ENCODE measurements at places on chromosomes 16 and 17.

GRCh38 chr16:17382949-17383863 is 87.6 kb downstream of the XYLT1 start:
- no peak for DNase-seq

GRCh38 chr17:57294629-57295501 is 38.5 kb downstream of the MSI2 start:
- DNase-seq = no peak

- no peak for DNase-seq
Observed at GRCh38 chr17:33803686-33804085, 451.4 kb upstream of the CCL2 start.

DNA sequence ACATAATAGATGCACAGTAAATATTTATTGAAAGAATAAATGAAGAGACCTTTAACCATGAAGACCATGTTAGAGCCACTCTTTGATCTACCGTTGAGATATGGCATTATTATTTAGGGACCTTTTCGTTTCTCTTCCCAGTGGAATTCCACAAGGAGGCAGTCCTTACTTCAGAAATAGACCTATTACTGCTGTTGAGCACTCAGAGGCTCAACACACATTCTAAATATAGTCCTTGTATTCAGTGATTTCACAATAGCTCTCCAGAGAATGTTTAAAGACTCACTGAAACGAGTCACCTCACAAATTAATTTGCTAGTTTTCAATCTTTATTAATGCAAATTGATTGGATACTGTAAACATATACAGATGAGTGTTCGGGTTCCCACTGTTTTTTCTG is 603.8 kb downstream of the CDH8 start:
- DNase-seq = peak; percentile 13

DNA sequence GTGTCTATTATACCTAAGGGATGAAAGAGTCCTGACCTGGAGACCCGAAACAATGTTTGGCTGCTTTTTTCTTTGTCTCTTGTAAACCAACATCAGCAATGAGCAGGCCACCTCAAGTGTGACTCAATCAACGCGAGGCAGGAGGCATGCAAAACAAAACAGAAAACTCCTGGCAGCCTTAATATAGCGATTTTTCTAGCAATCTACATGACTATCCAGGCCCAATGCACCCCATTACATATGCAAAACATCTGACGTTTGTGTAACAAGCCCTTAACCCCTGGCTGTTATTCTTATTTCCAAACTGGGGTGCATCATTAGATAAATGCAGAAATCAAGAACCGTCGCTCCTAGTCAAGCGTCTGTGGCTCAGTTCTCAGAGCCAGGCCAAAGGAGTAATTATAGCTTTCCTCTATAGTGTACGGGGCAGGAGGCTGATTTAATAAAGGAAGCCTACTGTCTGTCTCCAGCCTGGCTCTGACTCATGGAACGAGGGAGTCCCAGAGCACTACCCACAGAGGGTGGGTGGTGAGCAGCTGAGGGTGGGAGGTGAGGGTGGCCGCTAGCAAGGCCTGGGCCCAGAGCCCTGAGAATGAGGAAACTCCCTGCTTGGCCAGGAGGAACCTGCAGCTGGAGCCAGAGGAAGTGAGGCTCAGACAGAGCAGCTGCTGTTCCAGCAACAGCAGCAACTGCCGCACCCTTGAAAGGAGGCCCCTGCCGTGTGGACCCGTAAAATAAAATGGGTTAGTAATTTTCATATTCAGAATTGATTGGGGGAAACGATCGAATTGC is 43.9 kb downstream of the CHD9 start:
- DNase-seq = peak; percentile 95

DNA sequence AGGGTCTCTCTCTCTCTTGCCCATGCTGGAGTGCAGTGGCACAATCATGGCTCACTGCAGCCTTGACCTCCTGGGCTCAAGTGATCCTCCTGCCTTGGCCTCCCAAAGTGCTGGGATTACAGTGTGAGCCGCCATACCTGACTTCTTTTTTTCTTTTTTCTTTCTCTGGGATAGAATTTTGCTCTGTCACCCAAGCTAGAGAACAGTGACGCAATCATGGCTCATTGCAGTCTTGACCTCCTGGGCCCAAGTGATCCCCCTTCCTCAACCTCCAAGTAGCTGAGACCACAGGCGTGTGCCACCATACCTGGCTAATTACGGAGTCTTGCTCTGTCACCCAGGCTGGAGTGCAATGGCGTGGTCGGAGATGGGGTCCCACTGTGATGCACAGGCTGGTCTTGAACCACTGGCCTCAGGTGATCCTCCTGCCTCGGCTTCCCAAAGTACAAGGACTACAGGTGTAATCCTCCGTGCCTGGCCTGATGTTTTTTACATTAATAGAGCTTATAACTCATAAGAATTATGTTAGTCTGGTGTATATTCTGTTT is 76.5 kb downstream of the BCAS3 start:
- DNase-seq = no peak

GRCh38 chr16:85462714-85463611 is 150.2 kb upstream of the GSE1 start:
- DNase-seq = no peak

DNA sequence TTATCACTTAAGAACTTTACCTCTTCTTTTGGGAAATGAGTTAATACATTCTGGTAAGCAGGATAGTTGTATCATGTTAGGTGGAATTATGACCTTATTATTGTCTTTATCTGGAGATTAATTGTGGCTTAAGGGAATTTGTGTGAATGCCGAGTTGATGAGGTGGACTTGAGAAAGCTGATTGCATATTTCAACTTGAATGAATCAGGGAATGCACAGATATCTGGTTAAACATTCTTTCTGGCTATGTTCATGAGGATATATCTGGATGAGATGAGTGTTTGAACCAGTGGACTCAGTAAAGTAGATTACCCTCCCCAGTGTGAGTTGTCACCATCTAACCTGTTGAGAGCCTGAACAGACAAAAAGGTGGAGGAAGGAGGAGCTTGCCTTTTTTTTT is 326.1 kb upstream of the GOT2 start:
- DNase-seq = peak; percentile 91

DNA sequence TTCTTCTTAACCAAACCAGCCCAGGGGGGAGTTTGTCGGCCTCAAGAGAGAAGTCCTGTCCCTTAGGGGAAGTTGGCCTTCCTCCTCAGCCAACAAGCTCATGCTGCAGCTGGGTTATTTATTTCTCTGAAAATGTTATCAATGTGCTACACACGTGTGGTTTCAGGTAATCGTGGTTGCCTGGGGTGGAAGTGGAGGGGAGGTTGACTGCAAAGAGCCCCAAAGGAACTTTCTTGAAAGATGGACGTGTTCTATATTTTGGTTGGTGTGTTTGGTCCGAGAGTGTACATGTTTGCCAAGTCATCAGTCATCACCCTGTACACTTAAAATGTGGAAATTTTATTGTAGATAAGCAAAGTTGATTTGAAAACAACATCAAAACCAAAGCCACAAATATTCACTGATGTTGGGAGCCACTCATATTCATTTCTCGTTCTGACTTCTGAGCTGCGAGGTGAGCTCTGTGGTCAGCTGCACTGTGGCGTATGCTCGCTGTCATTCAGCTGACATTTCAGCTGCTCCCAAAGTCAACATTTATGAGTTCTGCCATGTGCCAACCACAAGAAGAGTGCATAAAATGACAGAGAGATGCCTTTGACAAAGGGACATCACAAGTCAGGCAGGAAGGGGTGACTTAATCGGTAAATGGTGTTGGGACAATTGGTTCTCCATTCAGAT is 26.5 kb upstream of the ADGRG1 start:
- DNase-seq = no peak

- no peak for DNase-seq
Observed at GRCh38 chr16:65038100-65038499, 83.8 kb downstream of the CDH11 start.

DNA sequence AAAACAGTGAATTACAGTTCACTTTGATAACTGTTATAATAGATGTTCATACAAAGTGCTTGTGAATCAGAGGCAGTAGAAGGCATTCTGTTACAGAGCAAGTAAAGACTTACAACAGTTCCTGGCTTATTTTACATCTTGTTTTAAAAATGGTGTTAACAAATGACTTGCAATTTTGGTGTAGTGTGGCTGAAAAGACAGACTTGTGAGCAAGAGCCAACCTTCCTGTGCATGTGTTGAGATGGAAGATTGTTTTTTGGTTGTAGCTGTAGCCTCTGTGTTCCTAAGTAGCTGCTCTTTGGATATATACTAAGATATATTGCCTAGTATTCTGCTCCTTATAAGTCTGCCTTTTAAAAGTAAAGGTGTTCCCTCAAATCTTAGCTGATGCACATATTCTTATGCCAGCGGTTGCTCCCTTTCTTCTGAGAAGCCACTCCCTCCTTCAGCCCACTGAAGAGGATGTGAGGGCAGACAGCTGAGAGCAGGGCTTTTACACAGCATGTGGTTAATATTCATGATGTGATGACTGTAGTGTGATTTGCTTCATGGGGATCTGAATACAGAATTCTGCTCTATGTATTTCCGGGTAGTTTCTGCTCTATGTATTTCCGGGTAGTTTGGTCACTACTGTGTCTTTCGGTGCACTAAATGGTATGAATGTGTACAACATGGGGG is 182.3 kb downstream of the PHKB start:
- DNase-seq = peak; percentile 29

DNA sequence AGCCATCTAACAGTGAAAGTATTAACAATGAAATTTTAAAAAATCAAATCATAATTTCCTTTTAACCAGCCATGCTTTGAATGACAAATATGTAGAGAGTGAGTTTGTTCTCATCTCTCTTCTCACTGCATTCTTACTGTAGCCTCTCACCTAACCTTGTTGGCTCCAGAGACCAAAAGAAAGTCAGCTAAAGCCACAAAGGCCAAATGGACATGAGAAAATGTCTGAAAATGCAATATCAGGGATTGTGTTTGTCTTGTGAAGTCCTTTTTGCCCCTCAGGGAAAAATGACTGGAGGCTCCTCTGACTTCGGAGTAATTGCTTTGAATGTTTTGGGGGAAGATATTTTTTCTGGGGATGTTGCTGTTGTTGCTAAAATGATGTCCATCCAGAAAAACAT is 166.3 kb downstream of the SLC39A11 start:
- no peak for DNase-seq

DNA sequence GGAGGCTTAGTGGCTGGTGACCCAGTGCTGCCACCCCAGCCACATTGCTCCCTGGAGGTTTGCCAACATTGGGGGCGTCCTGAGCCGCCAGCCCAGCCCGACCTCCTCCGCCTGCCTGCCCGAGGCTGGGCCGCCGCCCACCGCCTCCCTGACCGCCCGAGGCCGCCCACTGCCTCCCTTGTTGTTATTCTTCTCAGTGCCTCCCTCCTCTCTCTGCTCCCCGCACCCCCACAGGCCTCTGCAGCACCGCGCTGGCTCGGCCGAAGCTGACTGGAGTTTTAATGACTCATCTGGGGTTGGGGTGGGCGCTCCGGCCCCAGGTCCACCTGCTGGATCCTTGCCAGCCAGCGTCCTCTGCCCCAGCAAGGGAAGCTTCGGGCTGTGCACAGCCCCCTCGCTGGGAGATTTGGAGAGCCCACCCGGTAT is 102.5 kb downstream of the RBFOX3 start:
- DNase-seq = no peak

GRCh38 chr17:1762901-1763898 is 1.3 kb downstream of the SERPINF1 start:
- DNase-seq = peak; percentile 90

- no peak for DNase-seq
Observed at GRCh38 chr17:17590883-17591354, 589 bp downstream of the PEMT start.

- DNase-seq = peak; percentile 24
Observed at GRCh38 chr17:73278465-73279453, 17.1 kb upstream of the CPSF4L start.

GRCh38 chr17:15981208-15981607 is 18.3 kb downstream of the ZSWIM7 start:
- DNase-seq = no peak

- peak; percentile 94 for DNase-seq
Observed at GRCh38 chr17:3594051-3594800, 15.0 kb downstream of the TRPV1 start.

GRCh38 chr17:9702482-9702881 is 57.2 kb downstream of the USP43 start:
- DNase-seq = no peak

- no peak for DNase-seq
Observed at GRCh38 chr16:88705801-88706228, 393 bp downstream of the RNF166 start.

DNA sequence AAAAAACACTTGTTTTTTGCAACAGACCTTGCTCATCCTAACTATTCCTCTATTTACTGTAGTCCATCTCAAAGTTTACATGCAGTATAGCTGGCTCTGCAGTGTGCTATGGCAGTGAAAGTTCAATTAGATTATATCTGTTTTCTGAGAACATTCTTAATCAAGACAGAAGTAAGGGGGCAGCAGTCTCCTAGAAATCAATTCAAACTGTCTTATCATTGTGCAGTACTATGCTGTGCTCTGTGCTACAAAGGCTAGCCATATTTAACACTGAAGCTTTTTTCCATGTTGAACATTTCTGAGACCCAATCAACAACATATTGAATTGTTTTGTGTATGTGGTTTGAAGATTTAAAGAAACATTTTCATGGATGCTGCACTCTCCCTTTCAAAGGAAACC is 11.4 kb downstream of the NETO2 start:
- peak; percentile 19 for DNase-seq

DNA sequence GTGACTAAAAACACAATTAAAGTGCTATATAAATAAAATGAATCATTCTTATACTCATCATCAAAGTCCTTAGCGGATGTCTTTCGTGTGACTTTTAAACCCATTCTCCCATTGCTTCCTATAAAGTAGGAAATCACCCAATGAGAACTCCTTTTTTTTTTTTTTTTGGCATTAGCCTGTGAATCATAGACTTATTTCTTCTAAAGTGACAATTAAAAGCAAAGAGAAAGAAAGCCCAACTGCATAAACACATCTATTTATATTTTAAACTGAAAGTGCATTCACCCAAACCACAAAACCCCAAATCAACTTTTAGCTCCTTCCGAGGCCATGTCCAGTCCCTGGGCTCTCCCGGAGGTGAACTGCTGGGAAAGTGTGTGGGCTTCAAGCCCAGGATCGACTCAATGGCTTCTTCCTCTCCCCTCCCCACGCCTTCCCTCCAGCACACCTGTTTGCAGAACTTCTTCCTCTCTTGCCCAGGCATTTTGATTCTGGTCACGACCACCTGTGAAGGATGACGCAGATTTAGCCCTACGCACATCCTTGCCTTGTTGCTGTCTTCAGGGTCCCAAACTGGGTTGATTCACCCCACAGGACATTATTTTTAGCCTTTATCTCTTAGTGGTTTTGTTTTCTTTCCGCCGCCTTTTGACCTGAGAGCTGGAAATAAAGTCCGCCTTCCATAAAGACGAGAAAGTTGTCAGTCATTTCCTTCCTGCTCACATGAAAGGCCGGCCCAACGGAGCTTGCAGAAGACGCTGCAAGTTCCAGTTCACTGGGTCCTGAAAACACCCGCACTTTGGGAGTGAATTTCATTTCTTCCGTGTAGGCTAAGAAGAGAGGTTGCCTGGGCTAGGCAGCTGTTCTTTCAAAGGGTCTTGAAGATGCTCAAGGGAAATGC is 166.8 kb downstream of the MAP2K6 start:
- DNase-seq = no peak

Data from fibroblast of skin of abdomen (primary cell).